ENCODE measurements at places on chromosomes 2 and 18. TPM values are rescaled to one million over a fixed set of nuclear protein-coding genes. Genes with fewer than 3 reads are reported as not detected.

GRCh38 chr2:37243435-37243834 lies 12.0 kb downstream of the NDUFAF7 start:
- DNase-seq: no peak

The TNS1 gene
- total RNA-seq: 74.4 TPM

The POMC gene
- not detected for total RNA-seq

DNA sequence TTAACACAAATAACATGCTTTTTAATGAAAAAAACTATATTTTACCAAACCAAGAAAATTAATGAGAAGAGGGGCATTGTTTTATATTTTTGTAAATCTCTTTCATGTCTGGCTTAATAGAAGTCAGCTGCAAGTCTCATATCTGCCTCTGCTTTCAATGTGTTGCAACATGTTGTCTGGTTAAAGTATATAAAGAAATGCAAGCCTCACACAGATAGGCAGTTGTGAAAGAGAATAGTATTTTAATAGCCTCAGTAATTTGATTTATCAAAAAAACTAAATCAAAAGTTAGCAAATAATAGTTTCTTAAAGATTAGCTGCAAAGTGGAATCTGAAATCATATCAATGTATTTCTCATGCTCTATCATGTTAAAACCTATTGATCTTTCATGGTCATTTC lies 52.9 kb upstream of the NCOA1 start:
- no peak for DNase-seq

DNA sequence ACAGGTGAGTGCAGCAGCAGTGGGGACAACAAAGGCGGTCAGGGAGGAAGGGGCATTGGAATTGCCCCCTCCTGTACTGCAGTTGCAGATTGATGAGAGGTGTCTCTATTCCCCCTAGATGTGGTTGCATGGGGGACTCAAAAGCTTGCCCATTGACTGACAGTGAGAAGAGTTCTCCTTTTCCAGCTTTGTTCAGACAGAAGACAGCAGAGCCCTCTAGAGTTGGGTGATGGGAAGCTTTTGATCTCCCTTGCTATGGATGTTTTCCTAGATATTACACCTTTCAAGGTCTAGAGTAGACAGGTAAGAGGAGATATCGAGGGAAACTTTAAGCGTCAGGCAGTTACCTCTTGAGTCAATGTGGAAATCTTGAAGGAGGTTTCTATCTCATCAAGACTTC lies 2.9 kb downstream of the PROKR1 start:
- no peak for DNase-seq

DNA sequence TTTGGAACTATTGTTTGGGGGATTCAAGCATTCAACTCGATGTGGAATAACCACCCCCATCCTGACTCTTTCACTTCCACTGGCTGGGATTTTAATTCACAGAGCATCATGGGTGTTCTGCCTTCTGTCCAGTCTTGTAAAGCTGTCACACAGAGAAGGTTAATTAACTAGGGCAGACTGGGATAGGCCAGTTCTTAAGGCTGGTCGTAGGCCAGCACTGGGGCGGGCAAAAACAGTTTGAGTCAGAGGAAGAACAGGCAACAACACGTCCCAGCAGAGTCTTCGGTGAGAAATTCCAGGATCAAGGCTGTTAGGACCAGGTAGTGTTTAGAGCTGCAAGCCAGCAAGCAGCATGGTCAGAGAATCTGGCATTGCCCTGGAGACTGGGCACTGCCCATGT lies 4.0 kb upstream of the RNF152 start:
- no peak for DNase-seq

Data from esophagus squamous epithelium (tissue), 5 donors.